ENCODE measurements at places on chromosomes 13 and 19.

GRCh38 chr19:2461751-2462634 is 5.2 kb upstream of the LMNB2 start:
- peak; percentile 87 for DNase-seq

- DNase-seq: peak; percentile 47
These were observed at the start of gene KHSRP for GRCh38 chr19:6424195-6424938. KHSRP (minus strand) TSS chr19:6424811; CDS start chr19:6424701, 110 bp downstream.

DNA sequence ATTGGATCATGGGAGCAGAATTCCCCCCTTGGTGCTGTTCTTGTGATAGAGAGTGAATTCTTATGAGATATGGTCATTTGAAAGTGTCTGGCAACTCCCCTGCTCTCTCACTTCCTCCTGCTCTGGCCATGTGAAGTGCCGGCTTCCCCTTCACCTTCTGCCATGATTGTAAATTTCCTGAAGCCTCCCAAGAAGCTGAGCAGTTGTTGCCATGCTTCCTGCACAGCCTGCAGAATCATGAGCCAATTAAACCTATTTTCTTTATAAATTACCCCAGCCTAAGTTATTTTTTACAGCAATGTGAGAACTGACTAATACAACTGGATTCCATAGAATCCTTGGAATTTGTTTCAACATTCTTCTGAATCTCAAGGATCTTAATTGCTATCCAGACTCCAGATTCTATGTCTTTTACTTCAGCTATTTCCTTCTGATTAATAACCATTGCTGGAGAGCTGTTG is 328.1 kb downstream of the SLITRK5 start:
- DNase-seq: no peak

DNA sequence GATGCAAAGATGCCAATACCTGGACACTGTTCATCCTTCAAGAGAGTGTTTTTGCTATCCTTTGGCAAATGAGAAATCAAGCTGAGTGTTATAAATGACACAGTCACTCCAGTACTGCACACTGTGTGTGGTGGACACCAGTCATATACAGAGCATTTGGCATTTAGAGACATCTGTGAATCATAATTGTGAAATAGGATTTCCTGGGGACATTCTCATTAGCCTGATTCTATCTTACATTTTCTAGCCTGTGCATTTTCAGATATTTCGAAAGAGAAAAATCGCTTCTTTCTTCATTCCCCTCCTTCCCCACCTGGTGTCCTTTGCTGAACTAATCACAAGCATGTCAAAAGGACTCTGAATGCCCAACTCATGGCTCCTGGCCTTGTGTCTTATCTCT is 781.0 kb upstream of the ARGLU1 start:
- DNase-seq: no peak

- no peak for DNase-seq
These were observed 170.0 kb downstream of the NUFIP1 start for GRCh38 chr13:44819245-44819644.

DNA sequence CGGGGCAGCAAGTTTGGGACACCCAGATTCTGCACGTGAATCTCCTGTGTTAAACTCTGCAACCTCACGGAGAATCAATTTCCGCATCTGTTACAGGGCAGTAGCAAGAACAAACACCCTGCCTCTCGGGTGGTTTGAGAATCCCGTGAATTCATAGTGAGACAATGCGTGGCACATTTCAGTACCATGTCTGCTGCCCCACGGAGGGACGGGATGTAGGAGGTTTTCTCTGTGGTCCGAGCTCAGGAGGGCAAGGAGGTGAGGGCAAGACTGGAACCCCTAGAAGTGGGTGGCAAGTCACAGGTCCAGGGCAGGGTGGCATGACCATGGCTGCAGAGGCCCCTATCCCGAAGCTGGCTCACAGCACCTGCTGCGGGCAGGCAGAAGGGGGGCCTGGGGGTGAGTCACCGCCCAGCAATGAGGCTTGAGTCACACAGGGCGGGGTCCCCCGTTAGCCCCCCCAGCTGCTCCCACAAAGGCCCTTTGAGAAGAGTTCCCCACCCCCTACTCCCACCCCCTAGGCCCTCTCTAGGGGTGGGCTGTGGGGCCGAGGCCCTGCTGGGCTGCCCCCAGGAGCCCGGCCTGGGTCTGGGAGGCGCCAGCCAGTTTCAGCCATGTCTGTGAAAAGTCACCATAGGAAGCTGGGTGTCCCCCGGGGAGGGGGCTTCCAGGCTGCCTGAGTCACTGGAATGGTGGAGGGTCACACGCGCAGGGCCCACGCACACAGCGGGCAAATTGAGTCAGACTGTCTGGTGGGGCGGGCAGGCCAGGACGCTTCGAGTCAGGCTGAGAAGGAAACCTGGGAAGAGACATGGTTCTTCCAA is 25.8 kb upstream of the NANOS3 start:
- peak; percentile 92 for DNase-seq

GRCh38 chr13:33846303-33847062 is 28.5 kb downstream of the RFC3 start:
- no peak for DNase-seq

DNA sequence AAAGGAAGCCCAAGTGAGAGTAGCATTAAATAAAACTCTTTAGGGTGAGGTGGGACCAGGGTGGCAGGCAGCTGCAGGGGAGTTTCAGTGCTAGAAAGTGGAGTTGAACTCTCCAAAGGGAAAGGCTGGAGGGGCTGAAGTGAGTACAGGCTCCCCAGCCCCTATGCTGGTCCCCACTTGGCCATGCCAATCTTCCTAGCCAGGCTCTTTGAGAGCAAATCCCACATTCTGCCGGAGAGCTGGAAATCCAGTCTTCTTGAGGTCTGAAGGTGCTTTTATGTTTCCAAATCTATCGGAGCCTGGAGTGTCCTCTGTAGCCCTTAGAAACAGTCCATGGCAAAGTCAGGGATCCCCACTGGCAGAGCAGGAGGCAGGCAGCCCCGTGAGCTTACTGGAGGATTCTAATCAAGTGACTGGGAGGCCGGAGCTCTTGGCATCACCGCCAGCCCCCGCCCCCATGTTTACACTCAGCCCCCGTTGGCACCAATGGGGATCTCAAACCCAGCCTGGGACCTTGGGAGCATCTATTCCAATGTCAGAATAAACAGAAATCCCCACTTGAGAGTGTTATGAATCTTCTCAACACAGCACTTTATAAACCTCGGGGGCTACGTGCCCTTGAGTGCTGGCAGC is 18.3 kb downstream of the ZNF536 start:
- DNase-seq: no peak

DNA sequence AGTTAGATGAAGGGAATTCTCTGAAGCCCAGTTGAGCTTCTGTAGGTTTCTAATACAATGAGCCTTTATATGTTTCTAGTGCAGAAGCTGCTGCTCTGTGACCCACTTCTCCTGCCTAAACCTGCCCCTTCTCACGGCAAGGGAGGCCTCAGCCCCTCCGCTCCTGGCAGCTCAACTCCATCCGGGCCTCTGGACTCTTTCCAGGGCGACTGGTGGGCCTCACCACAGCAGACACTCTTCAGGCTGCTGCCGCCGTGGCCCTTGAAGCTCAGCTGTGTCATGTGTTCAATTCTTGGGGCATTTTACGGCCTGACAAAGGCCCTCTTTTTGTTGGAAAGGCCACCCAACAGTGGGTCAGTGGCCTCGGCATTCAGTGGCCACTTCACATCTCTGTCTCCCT is 10.0 kb upstream of the C19orf33 start:
- DNase-seq: peak; percentile 35

DNA sequence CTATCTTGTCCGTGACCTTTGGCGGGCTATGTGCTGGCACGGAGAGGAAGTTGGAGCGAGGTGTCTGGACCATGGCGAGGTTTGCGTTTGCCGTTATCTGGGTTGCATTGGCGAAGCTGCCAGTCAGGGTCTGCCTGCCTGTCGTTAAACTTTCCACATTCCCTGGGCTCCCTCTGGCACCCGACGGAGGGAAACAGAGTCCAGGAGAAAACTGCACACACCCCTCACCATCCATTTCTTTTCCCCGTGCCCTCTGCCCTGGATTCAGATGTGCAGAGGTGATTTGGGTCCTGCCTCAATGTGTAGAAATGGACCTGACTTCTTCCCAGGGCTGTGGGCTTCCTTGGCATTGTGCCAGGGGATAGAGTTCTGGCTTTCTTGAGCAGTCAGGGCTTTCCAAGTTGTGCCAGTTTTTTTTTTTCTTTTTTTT is 142.4 kb downstream of the URI1 start:
- no peak for DNase-seq

GRCh38 chr19:38661996-38662395 is 14.5 kb downstream of the ACTN4 start:
- DNase-seq: no peak

- DNase-seq: peak; percentile 92
These were observed at the start of gene ZNF234 for GRCh38 chr19:44141191-44142058. ZNF234 (plus strand) TSS chr19:44141554; CDS start chr19:44144633, 3,079 bp downstream.

- DNase-seq: peak; percentile 67
These were observed 313.2 kb downstream of the SHISA2 start for GRCh38 chr13:25738342-25739196.

GRCh38 chr19:29878973-29879654 is 62.9 kb upstream of the URI1 start:
- no peak for DNase-seq

DNA sequence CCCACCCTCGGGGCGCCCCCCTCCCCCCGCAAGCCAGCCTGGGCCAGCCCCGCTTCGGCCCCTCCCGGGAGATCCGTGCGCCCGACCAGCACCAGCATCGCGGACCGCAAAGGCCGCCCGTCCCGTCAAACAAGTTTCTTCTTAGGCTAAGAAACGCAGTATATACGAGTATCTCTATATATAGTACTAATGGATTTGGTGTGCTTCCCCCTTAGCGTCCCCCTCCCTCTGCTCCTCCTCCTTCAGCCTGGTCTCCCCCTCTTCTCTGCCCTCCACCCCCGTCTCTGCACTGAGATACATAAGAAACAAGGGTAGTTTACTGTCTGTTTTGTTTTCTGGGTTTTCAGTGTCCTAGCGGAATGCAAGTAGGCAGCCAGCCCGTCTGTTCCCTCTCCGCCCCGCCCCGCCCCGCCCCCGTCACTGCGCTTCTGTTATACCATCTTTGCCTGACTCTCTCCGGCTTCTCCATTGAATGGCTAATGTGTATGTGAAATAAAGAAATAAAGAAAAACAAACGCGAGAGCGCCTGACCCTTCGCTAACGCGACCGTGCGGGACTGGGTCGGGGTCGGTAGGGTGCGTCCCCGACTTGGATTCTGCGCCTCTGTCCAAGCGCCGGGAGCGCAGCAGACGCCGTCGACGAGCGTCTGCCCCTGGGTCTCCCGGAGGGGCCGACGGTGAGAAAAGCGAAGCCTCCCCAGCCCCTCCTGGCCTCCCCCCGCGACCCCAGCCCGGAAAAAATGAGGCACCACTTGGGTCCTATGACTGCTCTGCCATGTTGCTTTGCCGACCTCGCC is 4.2 kb downstream of the LYL1 start:
- peak; percentile 83 for DNase-seq

DNA sequence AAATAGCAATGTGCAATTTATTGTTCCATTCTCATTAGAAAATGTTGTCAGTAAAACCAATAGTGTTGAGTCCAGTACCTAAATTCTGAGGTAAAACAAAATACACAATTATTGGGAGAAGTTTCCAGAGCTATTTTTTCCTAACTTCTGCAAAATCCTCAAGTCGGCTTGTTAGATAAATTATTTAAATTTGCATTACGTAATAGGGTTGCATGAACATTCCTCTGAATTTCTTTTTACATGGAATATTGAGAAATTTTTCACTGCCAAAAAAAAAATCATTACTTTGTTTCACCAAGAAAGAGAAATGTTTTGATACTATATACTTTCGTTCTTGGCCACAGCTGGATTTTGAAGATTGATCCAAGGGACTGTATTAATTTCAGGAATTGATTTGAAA is 1.5 kb downstream of the ZNF507 start:
- DNase-seq: no peak

DNA sequence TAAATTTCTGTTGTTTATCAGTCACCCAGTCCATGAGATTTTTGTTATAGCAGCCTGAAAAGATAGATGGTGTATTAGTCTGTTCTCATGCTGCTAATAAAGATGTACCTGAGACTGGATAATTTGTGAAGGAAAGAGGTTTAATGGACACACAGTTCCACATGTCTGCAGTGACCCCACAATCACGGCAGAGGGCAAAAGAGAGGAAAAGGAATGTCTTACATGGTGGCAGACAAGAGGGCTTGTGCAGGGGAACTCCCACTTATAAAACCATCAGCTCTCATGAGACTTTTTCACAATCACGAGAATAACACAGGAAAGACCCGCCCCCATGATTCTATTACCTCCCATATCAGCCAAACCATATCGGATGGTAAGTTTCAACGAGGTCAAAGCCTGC is 309.2 kb downstream of the LIG4 start:
- no peak for DNase-seq

DNA sequence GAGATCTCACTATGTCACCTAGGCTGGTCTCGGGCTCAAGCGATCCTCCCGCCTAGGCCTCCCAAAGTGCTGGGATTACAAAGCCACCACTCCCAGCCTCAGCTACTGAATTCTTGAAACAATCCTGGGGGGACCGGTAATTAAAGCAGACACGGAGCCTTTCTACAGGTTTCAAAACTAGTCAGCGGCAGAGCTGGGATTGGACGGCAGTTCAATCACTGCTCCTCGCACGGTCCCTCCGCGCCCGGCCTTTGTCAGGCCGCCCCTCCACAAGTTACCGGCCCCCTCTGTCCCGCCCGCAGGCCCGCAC is 229 bp downstream of the BORCS8 start:
- no peak for DNase-seq

GRCh38 chr13:98370806-98371515 is 193.9 kb upstream of the RNF113B start:
- peak; percentile 73 for DNase-seq

DNA sequence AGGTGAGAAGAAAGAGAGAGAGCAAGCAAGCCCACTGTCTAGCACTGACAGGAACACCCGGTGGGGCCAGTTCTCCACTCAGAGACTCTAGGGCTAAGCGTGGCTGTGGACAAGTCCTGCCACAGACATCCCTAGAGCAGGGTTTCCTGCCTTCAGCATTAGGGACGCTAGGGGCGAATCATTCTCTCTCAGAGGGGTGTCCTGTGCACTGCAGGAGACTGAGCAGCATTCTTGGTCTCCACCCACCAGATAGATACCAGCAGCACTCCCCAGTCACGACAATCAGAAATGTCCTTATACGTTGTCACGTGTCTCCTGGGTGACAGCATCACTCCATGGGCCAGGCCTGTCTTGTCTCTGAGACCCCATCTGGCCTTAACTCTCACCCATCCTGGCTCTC is 1.5 kb downstream of the OR10H1 start:
- DNase-seq: no peak

GRCh38 chr19:13133241-13133870 is 15.3 kb downstream of the NACC1 start:
- DNase-seq: no peak

DNA sequence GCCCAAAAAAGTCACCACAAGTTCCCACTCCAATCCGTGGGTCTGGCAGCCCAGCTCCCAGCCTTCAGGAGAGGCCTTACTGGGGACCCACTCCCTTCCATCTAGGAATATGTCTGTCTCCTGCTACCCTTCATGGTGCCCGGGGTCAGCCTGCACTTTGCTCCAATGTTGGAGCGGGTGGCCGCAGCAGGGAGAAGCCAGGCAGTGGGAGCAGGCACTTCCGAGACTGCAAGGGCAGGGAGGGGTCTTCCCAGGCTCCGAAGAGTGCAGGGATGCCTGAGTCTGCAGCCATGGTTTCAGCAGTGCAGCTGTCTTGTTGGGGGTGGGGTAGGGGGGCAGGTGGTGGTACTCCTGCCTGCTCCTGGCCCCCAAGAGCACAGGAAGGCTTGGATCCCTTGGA is 1616.2 kb downstream of the SLITRK5 start:
- DNase-seq: no peak

- no peak for DNase-seq
These were observed 92.9 kb upstream of the SGCG start for GRCh38 chr13:23087880-23088279.

Measured in left hindlimb (tissue), 1 donor.